ENCODE measurements at places on chromosomes 1 and 21. TPM values are rescaled to one million over a fixed set of nuclear protein-coding genes. Genes with fewer than 3 reads are reported as not detected.
A peak's percentile ranks its signal among the peaks of the same experiment; 100 is the strongest.

Gene CD34
- total RNA-seq = not detected

Gene CYP2J2
- total RNA-seq = 1.6 TPM

Gene AMPD1
- total RNA-seq = not detected

Gene TLCD4
- total RNA-seq = 11.2 TPM

Gene HJV
- total RNA-seq = not detected

Gene RNF223
- 3.2 TPM for total RNA-seq

Gene ERVH48-1
- total RNA-seq = not detected

- H3K27me3 ChIP-seq = no peaks in the 10 kb centered on the region
- H3K4me3 ChIP-seq = no peak overlapping the region
- DNase-seq = no peak
- H3K27ac ChIP-seq = no peak overlapping the region
- H3K36me3 ChIP-seq = no peaks in the 10 kb centered on the region
Measured at GRCh38 chr1:226675715-226676357, 63.2 kb downstream of the ITPKB start.

GRCh38 chr1:159172614-159173291, 1.3 kb downstream of the CADM3 start:
- H3K36me3 ChIP-seq = no peaks in the 10 kb centered on the region
- H3K27me3 ChIP-seq = peaks cover 26% of the 10 kb centered on the region
- no peak overlapping the region for H3K4me3 ChIP-seq
- no peaks in the 10 kb centered on the region for H3K4me1 ChIP-seq
- no peak for DNase-seq
- no peak overlapping the region for H3K27ac ChIP-seq

DNA sequence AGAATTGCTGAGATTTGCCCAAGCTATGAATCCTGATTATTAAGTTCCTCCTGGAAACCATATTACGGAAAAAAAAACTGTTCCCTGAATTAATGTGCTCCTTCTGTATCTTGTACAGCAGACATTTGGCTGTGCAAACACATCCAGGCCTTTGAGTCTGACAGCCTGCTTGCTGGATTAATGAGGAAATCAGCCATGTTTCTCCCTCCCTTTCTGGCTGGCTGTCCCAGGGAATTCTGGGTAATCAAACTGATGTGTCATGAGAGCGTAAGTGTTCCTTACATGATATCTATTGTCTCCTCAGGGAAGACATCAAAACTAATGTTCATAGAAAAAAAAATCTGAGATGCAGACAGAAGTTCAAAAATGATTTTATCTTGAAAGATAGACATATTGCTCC, 18.8 kb downstream of the PGBD5 start:
- no peak for DNase-seq
- no peak overlapping the region for H3K27ac ChIP-seq
- H3K4me3 ChIP-seq = no peak overlapping the region
- H3K36me3 ChIP-seq = no peaks in the 10 kb centered on the region
- H3K27me3 ChIP-seq = peaks cover 29% of the 10 kb centered on the region

DNA sequence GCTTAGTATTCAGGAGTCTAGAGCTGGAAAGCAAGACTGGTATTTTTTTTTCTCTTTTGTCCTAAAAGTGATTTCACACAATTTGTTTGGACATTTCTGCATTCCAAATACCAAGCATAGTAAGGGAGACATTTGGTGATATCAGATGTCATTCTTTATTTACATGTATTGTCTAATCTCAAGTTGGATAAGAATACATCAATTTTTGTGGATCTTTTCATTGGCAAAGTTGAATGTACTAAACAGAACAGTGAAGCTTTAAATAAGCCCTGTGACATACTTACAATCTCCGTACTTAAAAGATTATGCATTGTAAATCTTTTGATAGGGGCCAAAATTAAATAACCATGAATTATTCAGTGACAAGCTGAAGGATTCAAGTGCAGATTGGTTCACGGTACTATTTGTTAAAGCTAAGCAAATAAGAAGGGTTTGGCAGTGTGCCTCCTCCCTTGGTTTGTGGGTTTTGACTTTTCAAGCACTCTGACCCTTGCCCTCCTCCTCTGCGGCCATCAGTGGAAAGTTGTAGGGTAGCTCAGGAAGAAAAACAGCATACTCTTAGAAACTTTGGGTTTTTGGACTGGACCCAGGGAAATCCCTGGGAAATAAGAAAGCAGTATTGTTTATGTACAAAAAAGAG, 663.7 kb downstream of the ADGRL2 start:
- H3K27me3 ChIP-seq = no peaks in the 10 kb centered on the region
- H3K4me3 ChIP-seq = no peak overlapping the region
- H3K27ac ChIP-seq = no peak overlapping the region
- peak; percentile 1 for DNase-seq

GRCh38 chr1:69073176-69073575, 494.5 kb upstream of the LRRC7 start:
- H3K4me1 ChIP-seq = no peaks in the 10 kb centered on the region
- no peak overlapping the region for H3K27ac ChIP-seq
- H3K36me3 ChIP-seq = no peaks in the 10 kb centered on the region
- H3K4me3 ChIP-seq = no peak overlapping the region

- peak overlapping the region; percentile 69 for H3K4me3 ChIP-seq
- peaks cover 3% of the 10 kb centered on the region for H3K36me3 ChIP-seq
- no peaks in the 10 kb centered on the region for H3K27me3 ChIP-seq
- peak; percentile 63 for DNase-seq
- H3K27ac ChIP-seq = peak overlapping the region; percentile 82
Measured at GRCh38 chr1:244047621-244048255, 3.3 kb upstream of the ZBTB18 start.

DNA sequence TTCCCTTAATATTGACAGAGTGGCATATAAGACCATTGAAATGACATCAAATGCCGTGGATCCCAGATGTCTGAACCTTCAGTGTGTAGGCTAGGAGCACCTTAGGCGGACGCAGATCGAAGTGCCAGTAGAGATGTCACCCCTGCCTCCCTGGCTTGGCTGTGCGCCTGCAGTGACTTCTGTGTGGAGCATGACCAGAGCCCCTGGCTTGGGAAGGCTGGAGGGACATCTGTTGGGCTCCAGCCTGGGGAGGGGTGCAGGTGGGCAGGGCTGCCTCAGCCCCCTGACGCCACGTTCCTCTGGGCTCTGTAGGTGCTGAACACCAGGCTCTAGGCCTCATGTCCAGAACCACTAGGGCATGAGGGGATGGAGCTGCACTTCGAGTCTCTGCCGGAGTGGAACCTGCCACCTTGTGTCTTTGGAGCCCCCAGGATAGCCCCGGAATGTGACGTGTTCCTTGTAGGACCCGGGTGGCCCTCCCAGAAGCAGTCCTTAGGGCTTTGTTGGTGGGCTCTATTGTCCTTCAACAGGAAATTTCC, 103.8 kb downstream of the ADARB1 start:
- no peak for DNase-seq
- H3K27me3 ChIP-seq = no peaks in the 10 kb centered on the region
- no peaks in the 10 kb centered on the region for H3K4me1 ChIP-seq
- no peak overlapping the region for H3K4me3 ChIP-seq
- H3K27ac ChIP-seq = no peak overlapping the region
- H3K36me3 ChIP-seq = no peaks in the 10 kb centered on the region

DNA sequence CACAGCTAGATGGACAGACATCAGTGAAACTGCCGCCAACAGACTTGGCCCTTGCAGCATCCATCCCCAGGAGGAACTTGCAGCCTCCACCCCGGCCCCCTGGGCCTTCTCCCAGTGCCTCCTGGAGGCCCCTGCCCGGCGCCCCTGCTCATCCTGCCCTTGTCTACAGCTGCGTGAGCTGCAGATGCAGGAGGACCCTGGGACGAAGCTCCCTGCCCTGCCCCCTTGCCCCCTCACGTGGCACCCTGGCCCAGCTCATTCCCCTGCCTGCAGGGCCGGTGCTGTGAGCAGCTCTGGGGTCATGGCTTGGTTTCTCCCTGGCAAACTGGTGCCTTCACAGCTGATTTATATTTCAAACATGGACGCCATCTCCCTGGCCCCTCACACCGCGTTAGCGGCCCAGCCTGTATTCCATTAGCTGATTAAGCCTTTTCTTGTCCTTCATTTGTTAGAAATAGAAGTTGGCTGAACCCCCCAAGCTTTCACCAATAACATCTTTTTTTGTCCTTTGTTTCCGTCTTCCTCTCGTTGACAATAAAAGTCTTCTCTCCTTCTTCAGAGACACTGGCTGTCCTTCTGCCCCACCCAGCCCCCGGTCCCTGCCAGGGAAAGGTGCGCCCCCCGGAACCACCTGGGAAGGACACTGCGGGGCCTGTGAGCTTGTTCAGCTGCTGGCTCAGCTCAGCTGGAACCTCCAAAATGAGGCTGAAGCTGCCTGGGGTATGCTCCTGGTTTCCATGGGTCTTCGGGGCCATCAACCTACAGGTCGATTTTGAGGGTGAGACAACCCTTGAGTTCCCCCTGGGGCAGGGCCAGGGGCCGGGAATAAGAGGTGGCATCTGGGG, 34.0 kb upstream of the SLC19A1 start:
- peaks cover 79% of the 10 kb centered on the region for H3K27me3 ChIP-seq
- no peak overlapping the region for H3K4me3 ChIP-seq
- DNase-seq = no peak

- DNase-seq = no peak
- no peak overlapping the region for H3K27ac ChIP-seq
- H3K27me3 ChIP-seq = no peaks in the 10 kb centered on the region
- peaks cover 10% of the 10 kb centered on the region for H3K36me3 ChIP-seq
- peak overlapping the region; percentile 57 for H3K4me3 ChIP-seq
Measured at GRCh38 chr1:7785108-7785507, 1.0 kb downstream of the PER3 start.

GRCh38 chr1:64363111-64363510, 106.8 kb upstream of the CACHD1 start:
- no peaks in the 10 kb centered on the region for H3K4me1 ChIP-seq
- H3K36me3 ChIP-seq = no peaks in the 10 kb centered on the region
- H3K27ac ChIP-seq = no peak overlapping the region
- no peak for DNase-seq
- no peaks in the 10 kb centered on the region for H3K27me3 ChIP-seq
- no peak overlapping the region for H3K4me3 ChIP-seq

- no peak overlapping the region for H3K27ac ChIP-seq
- DNase-seq = no peak
- H3K4me3 ChIP-seq = no peak overlapping the region
- H3K4me1 ChIP-seq = no peaks in the 10 kb centered on the region
Measured at GRCh38 chr21:28473530-28474220, 519.0 kb downstream of the LTN1 start.

GRCh38 chr1:100036718-100037655, 67.2 kb downstream of the SLC35A3 start:
- DNase-seq = peak; percentile 24
- H3K4me1 ChIP-seq = peaks cover 33% of the 10 kb centered on the region
- H3K4me3 ChIP-seq = peak overlapping the region; percentile 90
- H3K36me3 ChIP-seq = no peaks in the 10 kb centered on the region

- no peak overlapping the region for H3K27ac ChIP-seq
- no peak for DNase-seq
- no peaks in the 10 kb centered on the region for H3K36me3 ChIP-seq
- peaks cover 14% of the 10 kb centered on the region for H3K4me1 ChIP-seq
Measured at GRCh38 chr21:34522284-34522683, 10.3 kb upstream of the KCNE1 start.

GRCh38 chr1:150464422-150464826, 22.8 kb upstream of the TARS2 start:
- H3K27me3 ChIP-seq = no peaks in the 10 kb centered on the region
- no peak overlapping the region for H3K4me3 ChIP-seq
- no peak overlapping the region for H3K27ac ChIP-seq
- H3K36me3 ChIP-seq = peaks cover 11% of the 10 kb centered on the region
- DNase-seq = peak; percentile 35
- H3K4me1 ChIP-seq = no peaks in the 10 kb centered on the region

DNA sequence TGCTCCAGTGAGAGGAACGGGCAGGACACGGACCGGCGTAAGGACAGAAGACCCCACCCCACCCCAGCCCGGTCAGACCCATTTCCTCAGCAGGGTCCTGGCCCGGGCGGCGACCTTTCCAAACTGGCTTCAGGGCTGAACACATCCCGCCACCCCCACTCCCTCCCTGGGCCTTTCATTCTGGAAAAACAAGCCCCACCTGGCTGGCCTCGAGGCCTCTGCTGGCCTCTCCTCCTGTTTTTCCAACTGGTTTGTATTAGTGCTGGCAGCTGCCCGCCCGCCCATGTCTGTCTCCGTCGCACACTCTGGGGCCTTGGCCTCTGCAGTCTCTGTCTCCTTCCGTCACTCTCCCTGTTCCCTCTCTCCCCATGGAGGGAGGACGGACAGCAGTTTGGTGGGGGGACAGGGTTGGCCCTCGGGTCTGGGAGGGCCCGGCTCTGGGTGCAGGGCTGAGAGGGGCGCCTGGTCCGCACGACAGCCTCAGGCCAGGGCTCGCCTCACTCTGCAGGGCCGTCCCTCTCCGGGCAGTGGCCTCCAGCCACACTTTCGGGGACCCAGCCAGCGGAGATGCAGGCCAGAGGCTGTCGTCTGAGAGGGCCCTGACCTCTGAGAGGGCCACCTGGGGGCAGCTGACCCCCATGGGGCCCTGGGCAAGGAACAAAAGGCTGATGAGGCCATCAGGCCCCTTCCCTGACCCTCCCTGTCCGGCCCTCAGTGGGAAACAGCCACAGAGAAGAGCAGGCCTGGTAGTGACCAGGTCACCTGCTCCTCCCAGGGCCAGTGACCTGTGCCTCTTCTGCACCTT, 1.5 kb upstream of the MXRA8 start:
- peak; percentile 46 for DNase-seq
- no peaks in the 10 kb centered on the region for H3K27me3 ChIP-seq
- no peak overlapping the region for H3K4me3 ChIP-seq
- H3K27ac ChIP-seq = 0 out of 2 replicates have a peak overlapping the region, but pooled peaks have one; percentile 19
